NCI-H1436 (cell line): ENCODE measurements at places on chromosomes 2 and 18.

GRCh38 chr2:37552339-37552738 is 119.1 kb downstream of the CDC42EP3 start:
- no peak for DNase-seq

DNA sequence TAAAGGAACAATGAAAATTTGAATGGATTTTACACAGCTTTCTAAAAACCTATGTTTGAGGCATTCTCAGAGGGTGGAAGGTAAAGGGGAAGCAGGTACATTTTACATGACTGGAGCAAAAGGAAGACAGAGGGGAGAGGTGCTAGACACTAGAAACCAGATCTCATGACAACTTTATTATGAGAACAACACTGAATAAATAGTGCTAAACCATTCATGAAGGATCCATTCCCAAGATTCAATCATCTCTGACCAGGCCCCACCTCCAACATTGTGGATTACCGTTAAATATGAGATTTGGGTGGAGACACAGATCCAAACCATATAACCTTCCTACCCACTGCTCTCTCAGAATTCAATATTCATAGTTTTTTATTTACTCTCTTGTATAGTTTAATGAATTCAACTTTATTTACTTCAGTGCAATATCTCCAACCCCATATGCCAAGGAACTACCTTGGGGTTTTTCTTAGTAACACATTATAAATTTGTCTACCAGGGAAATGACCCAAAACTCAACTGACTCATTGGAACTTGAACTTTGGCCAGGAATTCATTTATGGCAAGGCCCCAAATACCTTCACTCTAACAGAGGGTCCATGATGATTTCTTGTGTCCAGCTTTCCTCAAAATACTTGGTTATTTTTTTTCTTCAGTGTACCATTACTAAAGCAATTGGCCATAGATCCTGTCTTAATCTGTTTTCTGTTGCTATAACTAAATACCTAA is 317.8 kb downstream of the GULP1 start:
- no peak for DNase-seq

DNA sequence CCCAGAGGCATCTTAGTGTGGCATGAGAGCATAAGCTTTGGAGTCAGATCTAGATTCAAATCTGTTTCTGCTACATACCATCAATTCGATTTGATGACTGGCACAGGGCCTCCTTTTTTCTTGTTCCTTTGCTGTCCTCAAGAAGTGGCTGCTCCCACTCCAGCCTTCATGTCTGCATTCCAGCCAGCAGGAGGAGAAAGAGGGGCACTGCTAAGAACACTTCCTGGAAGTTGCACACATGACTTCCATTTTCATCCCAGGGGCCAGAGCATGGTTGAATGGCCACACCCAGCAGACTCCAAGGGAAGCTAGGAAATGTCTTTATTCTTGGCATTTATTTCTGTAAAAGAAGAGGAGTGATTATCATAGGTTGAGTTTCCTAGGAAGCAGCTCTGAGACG is 50.4 kb downstream of the EML6 start:
- no peak for DNase-seq

- DNase-seq = no peak
Observed at GRCh38 chr2:173997269-173997668, 32.1 kb upstream of the SP3 start.

DNA sequence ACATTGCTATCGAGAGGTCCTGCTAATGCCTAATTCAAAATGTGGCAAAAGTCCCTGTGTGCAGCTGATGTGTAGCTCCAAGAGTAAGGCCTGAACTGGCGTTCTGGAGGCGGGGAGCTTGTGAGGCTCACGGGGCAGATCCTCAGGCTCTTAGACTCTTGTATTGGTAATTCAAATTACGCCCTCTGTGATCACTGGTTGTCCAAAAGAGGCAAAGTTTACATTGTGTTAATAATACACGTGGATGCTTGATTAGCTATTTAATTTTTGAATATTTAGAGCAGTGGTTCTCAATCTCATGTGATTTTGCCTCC is 12.4 kb upstream of the CRYGA start:
- DNase-seq = no peak

DNA sequence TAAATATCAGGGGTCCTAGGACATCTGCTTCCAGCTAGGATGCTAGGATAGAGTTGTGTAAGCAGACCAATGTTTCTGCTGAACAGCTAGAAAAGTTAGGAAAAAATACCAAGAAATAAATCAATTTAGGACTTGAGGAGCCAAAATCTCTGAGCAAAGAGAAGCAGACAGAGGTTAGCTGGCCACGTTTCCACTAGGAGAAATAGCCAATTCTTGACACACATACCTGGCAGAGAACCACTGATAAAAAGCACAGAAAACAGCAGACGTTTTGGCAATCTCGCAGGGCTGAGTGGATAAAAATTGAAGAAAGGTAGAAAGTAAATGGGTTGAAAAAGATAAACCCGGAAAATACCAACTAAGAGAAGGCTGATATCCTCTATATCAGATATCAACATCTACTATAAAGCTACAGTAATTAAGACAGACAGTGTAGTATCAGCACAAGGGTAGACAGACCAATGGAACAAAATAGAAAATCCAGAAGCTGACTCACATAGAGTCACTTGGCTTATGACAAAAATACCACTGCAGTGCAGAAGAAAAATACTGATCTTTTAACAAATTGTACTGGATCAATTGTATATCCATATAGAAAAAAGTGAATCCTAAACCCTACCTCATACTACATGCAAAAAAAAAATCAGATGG is 306.1 kb upstream of the KLHL29 start:
- no peak for DNase-seq

DNA sequence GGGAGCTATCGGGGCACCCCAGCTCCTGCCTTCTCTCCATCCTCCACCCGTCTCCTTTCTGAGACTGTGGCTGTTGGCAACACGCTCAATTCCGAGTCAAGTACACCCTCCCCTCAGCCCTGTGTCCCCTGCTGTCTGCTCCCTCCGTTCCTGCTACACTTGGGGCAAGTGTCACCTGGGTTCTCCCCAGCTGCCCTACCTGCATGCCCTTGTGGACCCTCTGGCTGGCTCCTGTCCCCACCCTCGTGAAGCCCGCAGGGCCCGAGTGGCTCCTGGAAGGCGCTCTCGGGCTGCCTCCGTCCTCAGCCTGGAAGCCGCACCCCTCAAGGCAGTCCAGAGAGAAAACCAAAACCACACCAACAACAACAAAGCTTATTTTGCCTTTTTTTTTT is 33.9 kb downstream of the PDIA6 start:
- DNase-seq = no peak

DNA sequence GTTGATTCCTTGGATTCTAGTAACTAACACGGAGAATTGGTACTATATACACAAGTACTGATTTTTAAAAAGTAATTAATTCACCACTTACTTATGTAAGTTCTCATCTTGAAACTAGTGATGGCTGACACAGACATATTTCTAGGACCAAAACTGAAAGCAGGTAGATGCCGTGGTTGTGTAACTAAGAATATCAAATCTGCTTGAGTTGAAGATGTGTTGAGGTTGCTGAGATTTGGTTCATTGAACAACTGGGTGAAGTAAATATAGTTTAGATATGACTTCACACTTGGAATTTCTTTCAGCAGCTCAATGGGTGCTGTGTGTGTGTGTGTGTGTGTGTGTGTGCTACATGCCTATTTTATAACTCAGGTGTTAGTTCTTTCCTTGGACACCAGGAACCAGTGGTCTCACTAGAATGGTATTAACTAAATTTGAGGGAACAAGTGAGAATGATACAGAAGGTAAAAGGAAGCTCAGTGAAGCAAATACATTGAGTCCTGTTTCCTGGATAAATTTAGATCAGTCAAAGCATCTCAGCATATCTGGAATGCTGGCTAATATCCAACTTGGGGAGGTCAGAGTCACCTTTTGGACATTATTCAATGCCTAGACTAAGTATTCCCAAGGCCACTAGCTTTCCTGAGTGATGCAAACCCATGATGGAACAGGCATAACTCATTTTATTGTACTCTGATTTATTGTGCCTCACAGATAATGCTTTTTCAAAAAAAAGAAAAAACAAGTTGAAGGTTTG is 110.7 kb upstream of the ZEB2 start:
- DNase-seq = no peak

DNA sequence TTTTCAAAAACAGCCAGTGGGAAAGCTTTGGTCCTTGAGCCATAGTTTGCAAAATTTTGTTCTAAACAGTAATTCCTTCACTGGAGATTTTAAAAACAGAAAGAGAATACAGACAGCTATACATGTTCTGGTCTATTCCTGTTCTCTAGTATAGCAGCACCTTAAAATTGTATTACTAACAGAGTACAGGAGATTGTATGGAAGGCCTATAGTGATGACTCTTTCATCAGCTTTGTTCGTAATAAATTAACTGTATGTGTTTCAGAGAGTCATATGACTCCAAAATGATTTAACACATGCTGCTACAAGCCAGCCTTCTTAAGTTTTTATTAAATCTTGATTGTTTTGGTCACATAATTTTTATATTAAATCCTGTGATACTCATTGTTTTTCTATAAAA is 1124.6 kb upstream of the FAM98A start:
- DNase-seq = no peak

DNA sequence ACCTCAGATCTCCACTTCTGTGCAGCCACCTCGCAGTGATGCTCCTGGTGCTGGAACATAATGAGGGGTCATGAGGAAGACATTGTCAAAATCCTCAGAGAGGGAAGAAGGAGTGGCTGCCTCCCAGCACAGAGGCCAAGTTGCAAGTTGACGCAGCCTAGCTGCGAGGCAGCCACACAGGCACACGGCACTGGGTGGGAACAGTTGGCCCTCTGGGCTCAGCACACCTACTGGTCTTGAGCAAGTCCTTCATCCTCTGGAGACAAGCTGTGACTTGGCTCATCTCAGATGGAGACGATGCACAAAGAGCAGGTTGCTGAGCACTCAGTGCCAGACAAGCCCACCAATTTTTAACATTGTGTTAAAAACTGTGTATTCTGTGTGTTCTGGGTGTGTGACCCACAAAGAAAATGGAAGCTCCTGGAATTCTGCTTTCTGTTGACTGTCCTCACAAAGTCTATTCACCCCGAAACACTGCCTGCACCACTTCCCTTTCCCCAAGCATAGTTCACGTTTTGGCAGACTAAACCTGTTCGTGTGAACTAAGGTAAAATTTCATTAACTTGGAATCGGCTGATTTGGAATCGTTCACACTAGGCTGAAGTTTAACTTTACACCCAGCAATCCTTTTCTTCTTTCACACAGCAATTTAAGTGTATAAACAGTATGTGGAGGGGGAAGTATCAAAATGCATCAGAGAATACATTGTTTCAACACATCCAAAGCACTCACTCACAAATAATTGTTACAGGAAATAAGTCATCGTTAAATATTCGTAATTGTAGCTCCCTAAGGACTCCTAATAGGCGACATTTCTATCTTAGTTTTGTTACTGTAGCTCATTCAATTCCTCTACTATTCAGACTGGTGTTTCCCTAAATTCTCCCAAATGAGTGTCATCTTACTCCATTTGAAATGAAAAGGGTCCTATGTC is 266.6 kb upstream of the ID2 start:
- DNase-seq = peak; percentile 27

- no peak for DNase-seq
Observed at GRCh38 chr2:8376603-8377410, 305.0 kb upstream of the ID2 start.

GRCh38 chr2:77008853-77009252 is 513.3 kb downstream of the LRRTM4 start:
- DNase-seq = no peak

- DNase-seq = no peak
Observed at GRCh38 chr2:236711440-236711839, 141.8 kb downstream of the ACKR3 start.

DNA sequence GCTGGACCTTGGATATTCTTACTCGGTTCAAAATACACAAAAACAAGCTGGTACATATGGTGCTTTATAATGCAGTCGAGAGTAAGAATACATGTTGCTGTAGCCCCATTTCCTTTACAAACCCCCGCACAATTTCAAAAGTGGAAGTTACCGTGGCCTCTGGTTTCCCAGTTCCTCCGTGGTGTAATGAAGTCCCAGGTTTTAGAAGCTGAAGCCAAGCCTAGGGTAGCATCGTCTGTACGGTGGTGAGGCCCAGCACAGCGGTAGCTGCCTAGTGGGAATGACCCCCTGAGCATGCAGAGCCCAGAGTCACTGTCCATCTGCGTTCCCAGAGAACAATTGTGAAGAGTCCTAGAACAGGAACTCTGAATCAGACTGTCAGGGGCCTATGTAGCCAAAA is 171.8 kb downstream of the ASXL3 start:
- no peak for DNase-seq

GRCh38 chr2:211514049-211514448 is 957.6 kb downstream of the CPS1 start:
- no peak for DNase-seq
